CD4-positive, alpha-beta T cell (primary cell): ENCODE measurements at places on chromosomes 3 and 15. TPM values are rescaled to one million over a fixed set of nuclear protein-coding genes. Genes with fewer than 3 reads are reported as not detected.

The HDC gene
- total RNA-seq = 0.08 TPM

DNA sequence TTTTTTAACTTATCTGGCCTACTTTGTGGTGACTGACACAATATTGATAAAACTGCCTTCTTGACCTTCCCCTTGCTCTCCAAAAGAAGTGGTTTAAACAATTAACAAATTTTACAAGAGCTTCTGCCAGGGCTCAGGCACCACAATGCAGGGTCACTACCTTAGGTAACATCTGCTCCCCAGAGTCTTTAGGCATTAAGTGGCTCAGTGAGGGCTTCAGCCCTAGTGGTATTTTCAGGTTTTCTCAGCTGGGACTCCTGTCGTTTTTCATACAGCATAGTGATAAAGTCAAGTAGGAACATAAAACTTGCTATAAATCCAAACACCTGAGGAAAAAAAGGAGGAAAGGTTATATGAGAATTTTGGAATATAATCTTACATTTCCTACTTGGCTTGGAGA lies 18.9 kb downstream of the CMTM6 start:
- no peak for DNase-seq

GRCh38 chr3:2526926-2527325 lies 428.3 kb downstream of the CNTN4 start:
- DNase-seq = no peak

- DNase-seq = no peak
These were observed 36.2 kb upstream of the SEC13 start for GRCh38 chr3:10357095-10357494.

- no peak for DNase-seq
These were observed 123.2 kb downstream of the MAGI1 start for GRCh38 chr3:65915477-65915876.

GRCh38 chr15:62067448-62068044 lies 769 bp downstream of the C2CD4A start:
- DNase-seq = peak; percentile 19

DNA sequence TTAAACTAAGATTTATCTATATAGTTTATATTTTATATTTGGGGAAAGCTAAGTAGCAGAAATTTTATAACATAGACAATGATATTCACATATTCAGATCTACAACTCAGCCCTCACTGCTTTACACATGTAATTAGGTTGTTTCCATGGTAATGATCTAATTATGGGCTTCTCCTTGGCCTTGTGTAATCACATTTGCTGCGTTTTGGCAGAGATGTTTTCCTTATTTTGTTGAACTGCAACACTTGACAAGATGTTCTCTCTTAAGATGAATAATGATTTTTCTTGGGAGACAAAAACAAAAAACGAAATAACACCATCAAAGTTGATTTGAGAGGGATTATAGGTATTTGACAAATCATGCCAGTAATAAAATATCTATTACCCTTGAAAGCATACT lies 635.6 kb upstream of the TBL1XR1 start:
- DNase-seq = no peak

DNA sequence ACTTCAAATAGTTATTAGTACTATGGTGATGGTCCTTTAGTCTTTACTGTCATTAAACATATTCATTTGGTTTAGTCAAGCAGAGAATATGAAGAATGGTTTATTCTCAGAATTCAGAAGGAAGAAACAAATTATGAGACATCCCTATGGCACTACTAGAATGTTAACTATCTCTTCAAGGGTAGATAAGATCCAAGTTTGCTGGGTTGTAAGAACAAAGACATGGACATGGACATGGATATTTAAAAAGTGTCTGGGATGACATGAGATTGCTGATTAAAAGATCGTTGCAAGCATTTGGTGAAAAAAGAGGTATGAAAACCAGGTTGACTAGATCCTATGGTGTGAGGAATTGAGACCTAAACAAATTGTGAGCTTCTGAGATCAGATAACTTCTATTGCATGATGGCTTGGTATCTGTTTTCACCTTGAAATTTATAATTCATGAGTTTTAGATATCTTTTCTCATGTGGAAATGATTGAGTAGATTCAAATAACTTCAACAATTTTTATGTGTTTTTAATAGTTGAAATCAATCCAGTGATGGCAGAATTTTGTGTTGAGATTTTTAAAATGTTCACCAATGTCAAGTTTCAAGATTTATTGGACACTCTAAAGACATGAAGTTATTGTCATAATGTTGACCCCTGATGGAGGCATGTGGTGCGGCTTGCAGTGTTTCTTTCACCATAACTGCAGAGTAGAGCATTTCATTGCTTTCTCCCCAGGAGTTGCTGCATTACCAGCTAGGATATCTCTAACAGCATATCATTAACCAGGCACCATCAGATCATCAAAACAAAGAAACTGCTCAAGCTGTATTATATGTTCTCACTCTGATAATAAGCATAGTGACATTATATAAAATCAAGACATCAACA lies 72.6 kb downstream of the NAALADL2 start:
- DNase-seq = no peak

DNA sequence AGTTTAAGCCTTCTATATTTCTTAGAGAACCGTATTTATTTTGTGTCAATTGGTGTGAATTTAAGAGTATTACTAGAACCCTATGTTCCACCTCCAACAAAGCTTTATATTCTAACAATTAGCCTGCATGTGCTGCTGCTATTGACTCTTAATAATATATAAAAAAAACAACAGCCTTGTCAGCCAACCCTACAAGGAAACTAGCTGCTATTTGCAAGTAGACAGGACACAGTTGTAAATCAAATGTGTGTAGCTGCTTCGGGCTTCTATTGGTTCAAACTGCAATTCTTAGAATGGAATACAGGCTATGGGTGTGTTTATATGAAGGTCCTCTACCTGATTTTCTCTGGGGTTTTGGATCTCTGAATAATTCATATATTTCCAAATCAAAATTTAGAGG lies 60.7 kb downstream of the ZBTB20 start:
- no peak for DNase-seq

- no peak for DNase-seq
These were observed 144.5 kb upstream of the BCL6 start for GRCh38 chr3:187889601-187890404.

The MESP1 gene
- not detected for total RNA-seq

- DNase-seq = no peak
These were observed 348.9 kb upstream of the CBLB start for GRCh38 chr3:106217745-106218144.
